ENCODE measurements at places on chromosomes 6 and 20.

DNA sequence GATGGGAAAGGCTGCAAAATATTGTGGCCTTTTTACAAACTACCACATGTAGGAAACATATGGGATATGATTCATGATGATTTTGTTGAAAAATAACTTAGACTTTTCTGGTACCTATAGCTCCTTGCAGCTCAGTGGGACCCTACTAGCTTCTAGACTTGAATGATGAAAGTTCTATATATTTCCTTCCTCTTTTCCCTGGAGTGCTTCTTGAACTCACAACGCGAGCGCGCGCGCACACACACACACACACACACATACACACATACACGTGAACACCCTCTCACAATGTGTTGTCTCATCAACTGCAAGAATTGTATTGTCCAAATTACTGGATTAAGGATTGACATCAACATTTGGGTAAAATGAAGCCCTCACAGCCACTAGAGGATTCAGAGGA lies 61.9 kb downstream of the TOX2 start:
- DNase-seq = no peak

GRCh38 chr20:3651204-3651962 lies 11.8 kb downstream of the GFRA4 start:
- DNase-seq = no peak

- DNase-seq = no peak
Measured at GRCh38 chr6:137843211-137843610, 23.8 kb upstream of the TNFAIP3 start.

- no peak for DNase-seq
Measured at GRCh38 chr20:60172346-60172984, 214.2 kb downstream of the CDH26 start.

GRCh38 chr20:62704341-62704948 lies 4.2 kb upstream of the NTSR1 start:
- DNase-seq = no peak

DNA sequence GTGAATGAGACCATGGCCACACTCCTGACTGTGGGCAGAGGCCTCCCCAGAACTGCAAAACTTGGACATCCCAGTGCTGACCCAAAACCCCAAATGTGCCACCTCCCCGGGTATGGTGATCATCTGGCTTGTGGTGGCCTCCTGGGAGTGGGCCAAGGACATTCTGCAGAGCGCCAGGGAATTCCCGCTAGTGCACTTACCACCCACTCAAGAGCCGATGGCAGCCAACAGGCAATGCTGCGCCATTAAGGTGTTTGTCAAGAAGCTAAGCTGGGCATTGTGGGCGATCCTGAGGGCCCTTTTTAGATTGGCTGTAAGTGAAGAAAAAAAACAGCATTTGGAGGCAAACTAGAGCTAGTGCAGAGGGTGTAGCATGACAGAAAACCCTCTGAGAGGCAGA lies 9.4 kb downstream of the MMP24 start:
- no peak for DNase-seq

- DNase-seq = no peak
Measured at GRCh38 chr6:38445925-38446324, 193.8 kb downstream of the BTBD9 start.

- no peak for DNase-seq
Measured at GRCh38 chr20:44344723-44345122, 7.9 kb downstream of the R3HDML start.

DNA sequence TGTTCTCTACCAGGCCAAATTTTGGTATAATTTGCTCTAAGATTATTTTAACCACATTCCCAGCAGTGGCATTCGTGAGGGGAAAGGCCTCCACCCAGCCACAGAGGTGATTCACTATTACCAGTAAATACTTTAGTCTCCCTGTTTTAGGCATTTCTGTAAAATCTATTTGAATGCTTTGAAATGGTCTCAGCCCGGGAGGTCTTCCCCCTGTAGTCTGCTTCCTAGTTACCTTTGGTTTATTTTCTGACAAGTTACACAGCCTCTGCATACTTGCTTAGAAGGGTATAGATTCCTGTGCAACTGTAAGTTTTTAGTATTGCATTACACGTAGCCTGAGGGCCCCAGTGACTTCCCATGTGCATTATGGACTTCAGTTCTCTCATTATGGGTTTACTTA lies 248.7 kb downstream of the C6orf118 start:
- DNase-seq = no peak

- DNase-seq = no peak
Measured at GRCh38 chr6:136736281-136736960, 55.9 kb downstream of the MAP3K5 start.

GRCh38 chr6:131574133-131574532 lies 1.1 kb downstream of the ARG1 start:
- DNase-seq = no peak

- no peak for DNase-seq
Measured at GRCh38 chr6:17132967-17133366, 31.1 kb downstream of the STMND1 start.

DNA sequence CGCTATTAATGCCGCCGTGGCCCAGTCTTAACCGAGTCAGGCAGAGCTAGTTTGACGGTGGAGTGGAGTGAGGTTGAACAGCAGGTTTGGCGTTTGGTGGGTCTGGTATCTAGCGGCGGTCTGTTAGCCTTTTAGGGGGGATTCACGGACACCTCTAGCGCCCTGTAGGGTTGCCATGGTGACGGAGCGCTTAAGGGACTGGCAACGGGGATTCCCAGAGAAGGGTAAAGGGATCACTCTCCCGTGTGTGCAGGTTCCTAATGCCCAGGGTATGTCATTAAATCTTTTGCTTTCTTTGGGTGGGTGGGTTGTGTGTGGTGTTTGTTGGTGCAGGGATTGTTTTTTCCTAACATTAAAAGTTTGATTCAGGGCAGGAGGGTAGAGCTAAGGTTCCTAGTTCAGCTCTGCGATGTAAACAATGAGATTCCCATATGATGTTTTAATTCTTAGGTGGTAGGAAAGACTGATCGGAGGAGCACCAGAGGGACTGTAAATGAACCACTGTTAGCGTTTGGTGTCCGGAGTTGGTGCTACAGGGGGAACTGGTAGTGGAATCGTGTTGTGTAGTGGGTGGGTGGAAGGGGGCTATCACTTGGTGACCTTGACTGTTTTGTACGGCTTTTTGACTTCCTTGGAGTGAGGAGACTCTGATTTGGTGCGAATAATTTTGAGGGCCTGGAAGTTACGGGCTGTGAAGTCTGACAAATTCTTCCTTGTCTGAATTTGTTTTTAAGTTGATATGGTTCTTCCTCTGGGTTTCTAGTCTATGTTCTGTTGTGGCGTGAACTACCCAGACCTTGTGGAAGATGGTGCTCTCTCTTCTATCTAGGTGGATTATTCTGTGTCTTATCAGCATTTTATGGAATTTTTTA lies 5.0 kb downstream of the BRD2 start:
- peak; percentile 63 for DNase-seq

DNA sequence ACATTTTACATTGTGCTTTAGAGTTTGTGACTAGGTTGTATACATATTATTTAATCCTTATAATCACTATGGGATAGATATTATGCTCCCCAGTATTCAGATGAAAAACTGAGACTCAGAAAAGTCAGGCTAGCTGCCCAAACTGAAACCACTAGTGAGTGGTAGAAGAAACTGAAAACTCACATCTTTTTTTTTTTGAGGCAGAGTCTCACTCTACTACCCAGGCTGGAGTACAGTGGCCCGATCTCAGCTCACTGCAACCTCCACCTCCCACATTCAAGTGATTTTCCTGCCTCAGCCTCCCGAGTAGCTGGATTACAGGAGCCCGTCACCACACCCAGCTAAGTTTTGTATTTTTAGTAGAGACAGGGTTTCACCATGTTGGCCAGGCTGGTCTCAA lies 22.2 kb downstream of the RNF24 start:
- DNase-seq = no peak

- DNase-seq = no peak
Measured at GRCh38 chr6:2913621-2914317, 10.7 kb upstream of the SERPINB9 start.

- DNase-seq = no peak
Measured at GRCh38 chr6:107511511-107511993, 21.6 kb downstream of the SOBP start.

- peak; percentile 20 for DNase-seq
Measured at GRCh38 chr6:63571361-63572043, 778 bp upstream of the LOC128125822 start.

DNA sequence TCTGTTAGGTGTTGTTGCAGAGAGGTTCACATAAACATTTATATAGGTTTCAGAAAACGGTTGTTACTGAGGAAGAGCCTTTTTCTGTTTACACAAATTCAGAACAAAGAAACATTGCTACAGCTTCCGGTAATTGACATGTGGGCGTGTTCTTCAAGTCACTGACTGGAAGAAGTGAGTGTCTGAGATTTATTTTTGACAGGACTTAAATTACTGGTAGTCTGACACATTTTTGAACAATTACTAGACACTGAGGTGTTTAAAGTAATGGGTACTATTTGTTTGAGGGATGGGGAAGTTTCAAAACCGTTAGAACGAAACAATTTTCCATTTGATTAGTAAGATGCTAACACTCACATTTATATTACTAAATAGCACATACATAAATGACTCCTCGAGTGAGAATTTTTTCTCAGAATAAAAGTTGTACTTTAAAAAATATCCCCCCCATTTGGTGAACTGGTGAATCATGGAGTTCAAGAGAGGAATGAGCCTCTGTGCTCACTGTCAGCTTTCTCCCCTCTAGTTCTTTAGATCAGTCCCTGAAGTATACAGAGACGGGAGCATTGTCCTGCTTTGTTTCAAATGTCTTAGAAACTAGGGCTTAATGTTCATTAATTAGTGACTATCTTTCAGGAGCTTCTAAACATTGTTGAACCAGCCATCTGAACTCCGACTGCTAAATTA lies 98.7 kb downstream of the TSHZ2 start:
- no peak for DNase-seq

GRCh38 chr6:62623846-62624532 lies 338.0 kb upstream of the KHDRBS2 start:
- DNase-seq = no peak

DNA sequence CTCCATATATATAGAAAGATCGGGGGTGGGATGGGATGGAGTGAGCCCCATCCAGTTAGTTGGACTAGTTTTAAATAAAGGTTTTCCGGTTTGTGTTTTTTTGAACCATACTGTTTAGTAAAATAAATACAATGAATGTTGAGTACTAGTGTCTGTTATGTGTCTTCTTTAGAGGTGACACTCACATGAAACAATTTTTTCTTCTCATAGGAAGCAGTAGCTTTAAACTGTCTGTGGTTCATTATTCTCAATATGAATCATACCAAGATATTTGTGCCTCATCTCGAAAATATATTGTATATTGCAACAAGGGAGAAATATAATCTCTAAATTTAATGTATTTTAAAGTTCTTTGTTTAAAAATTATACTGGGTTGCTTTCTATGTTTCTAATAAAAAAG lies 33.4 kb downstream of the HSF2 start:
- DNase-seq = no peak

DNA sequence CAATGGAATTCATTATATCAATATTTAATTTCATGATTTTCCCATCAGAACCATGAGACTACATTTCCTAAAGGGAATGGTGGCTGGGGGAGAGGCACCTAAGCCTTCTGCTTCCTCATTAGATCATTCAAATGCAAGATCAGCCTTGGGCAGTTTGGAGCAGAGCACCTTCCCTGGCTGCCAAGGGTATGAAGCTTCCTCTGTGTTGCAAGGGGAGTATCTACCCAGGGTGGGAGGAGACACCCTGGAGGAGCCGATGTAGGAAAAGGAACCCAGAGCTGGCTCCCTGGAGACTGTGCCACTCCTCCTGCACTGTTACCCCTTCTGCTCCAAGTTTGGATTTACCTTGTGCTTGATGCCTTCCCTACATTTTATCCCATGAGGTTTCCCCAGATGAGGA lies 299.7 kb upstream of the PRDM1 start:
- DNase-seq = no peak

- DNase-seq = no peak
Measured at GRCh38 chr6:36815962-36816735, 23.1 kb downstream of the CPNE5 start.

DNA sequence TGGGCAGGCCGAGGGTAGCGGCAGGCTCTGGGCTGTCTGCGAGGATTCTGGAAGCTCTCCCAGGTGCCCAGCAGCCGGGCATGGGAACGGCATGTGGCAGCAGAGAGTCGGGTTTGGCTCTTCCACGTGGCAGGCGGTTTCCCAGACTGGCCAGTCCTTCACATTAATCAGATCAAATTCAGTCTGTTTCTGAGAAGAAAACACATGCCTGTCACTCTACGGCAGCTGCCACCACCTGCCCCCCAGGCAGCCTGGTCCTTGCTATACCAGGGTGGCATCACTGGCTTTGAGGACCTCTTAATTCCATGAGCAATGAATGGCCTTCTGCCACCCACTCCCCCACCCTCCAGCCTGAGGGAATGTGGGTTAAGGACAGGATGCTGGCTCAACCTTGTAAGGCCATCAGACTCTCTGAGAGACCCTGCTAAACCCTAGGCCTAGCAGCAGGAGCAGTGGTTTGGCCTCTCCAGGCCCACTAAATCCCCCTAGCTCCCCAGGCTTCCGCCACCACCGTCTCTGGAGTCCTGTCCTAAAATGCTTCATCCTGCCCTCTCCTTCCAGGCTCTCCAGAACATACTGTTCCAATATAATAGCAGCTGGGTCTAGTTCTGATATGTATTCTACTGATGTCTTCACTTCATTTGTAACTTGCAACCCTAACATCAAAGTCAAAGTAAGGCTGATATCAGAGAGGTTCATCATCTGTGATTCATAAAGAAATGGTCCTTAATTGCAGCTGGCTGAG lies 47.8 kb downstream of the PLCG1 start:
- DNase-seq = no peak

GRCh38 chr6:7554533-7555275 lies 13.2 kb downstream of the DSP start:
- DNase-seq = no peak

GRCh38 chr20:53100476-53100911 lies 128.3 kb downstream of the TSHZ2 start:
- DNase-seq = no peak

DNA sequence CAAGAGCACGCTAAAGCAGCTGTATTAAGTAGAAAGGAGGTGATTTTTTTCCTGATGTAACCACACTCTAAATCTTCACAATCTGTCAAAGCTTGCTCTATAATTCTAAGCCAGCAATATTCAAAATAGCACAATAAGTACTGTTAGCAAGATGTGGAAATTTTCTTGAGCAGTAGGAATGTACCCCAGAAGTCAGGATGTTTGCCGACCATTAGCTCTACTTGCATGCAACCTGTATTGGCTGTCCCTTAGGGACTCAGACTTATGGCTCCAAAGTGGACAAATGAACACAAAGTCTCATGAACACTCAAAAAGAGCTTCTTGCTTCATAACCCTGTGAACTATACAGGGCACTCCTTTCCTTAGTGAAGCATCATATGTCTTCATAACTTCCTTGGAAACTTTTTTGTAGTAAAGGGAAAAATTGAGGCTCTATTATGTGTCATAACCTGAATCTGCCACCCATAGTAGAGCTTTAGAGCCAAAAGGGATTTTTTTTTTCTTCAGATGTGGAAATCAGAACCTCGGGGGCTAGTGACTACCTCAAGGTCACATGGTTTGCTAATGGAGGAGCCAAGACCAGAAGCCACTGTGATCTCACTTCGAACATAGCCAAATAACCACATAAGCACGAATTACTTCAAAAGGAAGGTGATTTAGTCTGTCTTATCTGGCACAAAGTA lies 54.5 kb downstream of the ADGRG6 start:
- no peak for DNase-seq

- DNase-seq = peak; percentile 27
Measured at GRCh38 chr6:35687658-35688604, 784 bp downstream of the FKBP5 start.

- DNase-seq = no peak
Measured at GRCh38 chr20:63893999-63894357, 948 bp upstream of the DNAJC5 start.

GRCh38 chr6:90663106-90663505 lies 76.2 kb upstream of the MAP3K7 start:
- no peak for DNase-seq

GRCh38 chr20:61061981-61062380 lies 190.1 kb upstream of the CDH4 start:
- DNase-seq = no peak

Data from T-helper 17 cell (primary cell).